ENCODE measurements at places on chromosomes 11 and 22. TPM values are rescaled to one million over a fixed set of nuclear protein-coding genes. Genes with fewer than 3 reads are reported as not detected.

The THY1 gene
- 184 TPM for total RNA-seq

The MCHR1 gene
- 2.8 TPM for total RNA-seq

The SLC22A9 gene
- not detected for total RNA-seq

The OR52I1 gene
- not detected for total RNA-seq

The SPCS2 gene
- total RNA-seq = 144 TPM

The LDLRAD3 gene
- total RNA-seq = 12.1 TPM

The CNIH2 gene
- 11.8 TPM for total RNA-seq

The MB gene
- total RNA-seq = 0.29 TPM

The ZBTB16 gene
- not detected for total RNA-seq

The OLFML1 gene
- total RNA-seq = not detected

The DLG2 gene
- total RNA-seq = 8.2 TPM

The RASSF7 gene
- 30.0 TPM for total RNA-seq

The MPZL2 gene
- total RNA-seq = 0.55 TPM

The HBD gene
- not detected for total RNA-seq

The BRSK2 gene
- 24.2 TPM for total RNA-seq

The GRAMD1B gene
- total RNA-seq = 25.9 TPM

The SCGB1D2 gene
- not detected for total RNA-seq

The OR2AG2 gene
- total RNA-seq = 0.26 TPM

The NDUFA6 gene
- 91.7 TPM for total RNA-seq

The SPDYC gene
- total RNA-seq = 0.44 TPM

The SYT8 gene
- total RNA-seq = not detected

The P2RY2 gene
- total RNA-seq = 0.35 TPM

The APOBEC3F gene
- total RNA-seq = 11.6 TPM

The CCDC73 gene
- total RNA-seq = not detected

The C11orf54 gene
- total RNA-seq = 18.0 TPM

The LRRC10B gene
- 0.31 TPM for total RNA-seq

The DTX4 gene
- total RNA-seq = 13.0 TPM

The ROBO4 gene
- not detected for total RNA-seq

The PRRG4 gene
- 1.2 TPM for total RNA-seq

The CCDC87 gene
- total RNA-seq = 0.88 TPM

The APIP gene
- 31.3 TPM for total RNA-seq

The APOA4 gene
- not detected for total RNA-seq

The DLAT gene
- total RNA-seq = 58.4 TPM

The SLC2A11 gene
- 12.1 TPM for total RNA-seq

The FOLH1 gene
- not detected for total RNA-seq

The TMEM191C gene
- total RNA-seq = 4.2 TPM

The OR4D5 gene
- not detected for total RNA-seq

The F2 gene
- not detected for total RNA-seq

The SMTNL1 gene
- not detected for total RNA-seq

The PLET1 gene
- not detected for total RNA-seq

The SLC37A4 gene
- total RNA-seq = 41.0 TPM

The CHEK1 gene
- total RNA-seq = 119 TPM

The GAL3ST1 gene
- total RNA-seq = 5.1 TPM

The HTR3B gene
- not detected for total RNA-seq

The SDHD gene
- total RNA-seq = 79.6 TPM

The TMEM225 gene
- total RNA-seq = not detected

The TRPM5 gene
- not detected for total RNA-seq

The GAL gene
- 65.2 TPM for total RNA-seq

The PRR33 gene
- not detected for total RNA-seq

The SCGB1A1 gene
- total RNA-seq = not detected

The IL18BP gene
- 10.6 TPM for total RNA-seq

The FAM180B gene
- total RNA-seq = 0.31 TPM

The BSCL2 gene
- total RNA-seq = 68.4 TPM

The LRRN4CL gene
- total RNA-seq = 0.79 TPM

The HOATZ gene
- total RNA-seq = not detected

The EXPH5 gene
- 3.1 TPM for total RNA-seq

The ANGPTL5 gene
- total RNA-seq = not detected

The HPX gene
- 1.0 TPM for total RNA-seq

The TRIM49B gene
- not detected for total RNA-seq
